ENCODE measurements at places on chromosomes 6 and 20.

GRCh38 chr6:156597095-156597494, 180.1 kb upstream of the ARID1B start:
- DNase-seq, result no peak

DNA sequence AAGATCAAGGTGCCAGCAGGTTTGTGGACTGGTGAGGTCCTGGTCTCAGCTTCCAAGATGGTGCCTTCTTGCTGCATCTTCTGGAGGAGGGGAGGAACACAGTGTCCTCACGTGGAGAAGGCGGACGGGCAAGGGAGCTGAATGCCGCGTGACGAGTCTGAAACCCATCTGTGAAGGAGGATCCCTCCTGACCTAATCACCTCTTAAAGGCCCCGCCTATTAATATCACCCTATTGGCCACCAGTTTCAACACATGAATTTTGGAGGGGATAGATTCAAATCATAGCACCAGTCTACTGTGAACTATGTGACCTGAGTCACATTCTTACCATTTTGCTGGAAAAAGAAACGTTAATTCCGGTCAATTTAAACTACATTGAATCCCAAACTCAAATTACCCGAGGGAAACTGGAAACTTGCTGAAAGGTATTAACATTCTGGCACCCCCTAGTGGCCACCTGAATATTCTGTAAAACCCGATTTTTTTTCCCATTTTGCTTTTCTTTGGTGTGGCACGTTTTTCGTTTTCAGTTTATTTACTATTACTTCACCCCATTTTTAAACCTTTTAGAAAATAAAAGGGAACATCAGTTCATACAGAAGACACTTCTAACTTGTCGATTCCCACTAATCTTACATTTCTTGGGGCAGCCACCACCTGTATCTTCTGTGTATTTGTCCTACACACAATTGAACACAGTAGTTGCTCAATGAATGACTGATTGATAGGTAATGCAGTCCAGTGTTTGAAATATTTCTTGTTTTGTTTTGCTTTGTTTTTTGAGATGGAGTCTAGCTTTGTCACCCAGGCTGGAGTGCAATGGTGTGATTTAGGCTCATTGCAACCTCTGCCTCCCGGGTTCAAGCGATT, 17.9 kb upstream of the CCDC170 start:
- DNase-seq, result peak; percentile 65

DNA sequence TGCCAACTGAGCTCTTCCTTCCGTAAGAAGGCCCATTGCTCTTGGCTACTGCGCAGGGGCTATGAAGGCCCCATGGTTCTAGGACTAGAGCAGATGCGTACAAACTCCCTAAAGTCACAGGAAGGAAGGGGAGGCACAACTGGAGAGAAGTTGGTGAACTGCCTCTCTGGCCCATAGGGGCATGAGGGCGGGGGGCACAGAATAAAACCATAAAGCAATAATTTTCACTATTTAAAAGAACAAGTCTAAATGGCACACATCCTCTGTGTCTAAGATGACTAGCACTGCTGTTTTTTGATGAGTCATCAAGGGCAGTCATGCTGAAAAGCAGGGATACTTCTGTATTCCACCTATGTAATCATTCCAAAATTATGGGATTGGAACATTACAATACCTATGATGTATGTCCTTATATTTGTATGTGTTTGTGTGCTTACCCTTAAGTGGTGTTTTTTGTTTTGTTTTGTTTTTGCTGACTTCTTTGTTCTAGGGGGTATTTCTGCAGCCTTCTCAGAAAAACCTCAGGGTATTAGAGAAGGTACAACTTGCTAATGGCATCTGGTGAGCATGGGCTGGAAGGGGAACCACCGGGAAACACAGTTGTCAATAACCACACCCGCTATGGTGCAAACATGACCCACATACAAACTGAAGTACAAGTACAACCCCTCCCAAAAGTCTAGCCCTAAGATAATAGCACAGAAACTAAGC, 36.9 kb downstream of the B4GALT5 start:
- no peak for DNase-seq

DNA sequence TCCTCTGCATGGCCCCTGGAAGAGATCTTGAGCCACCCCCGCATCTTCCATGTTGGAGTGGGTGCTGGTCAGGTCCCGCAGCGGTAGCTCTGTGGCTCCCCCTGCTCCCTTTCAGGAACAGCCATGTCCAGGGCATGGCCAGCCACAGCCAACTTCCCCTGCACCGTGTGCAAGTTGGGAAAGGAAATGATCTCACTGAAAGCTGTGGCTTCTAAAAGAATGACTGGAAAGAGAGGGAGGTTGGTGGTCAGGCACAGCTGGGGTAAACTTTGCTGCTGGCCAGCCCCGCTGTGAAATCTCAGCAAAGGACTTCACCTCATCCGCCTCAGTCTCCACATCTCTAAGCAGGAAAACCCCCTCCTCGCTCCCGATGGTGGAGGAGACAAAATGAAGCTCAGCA, 153.6 kb upstream of the CST7 start:
- DNase-seq, result no peak

GRCh38 chr20:31719644-31720485, 2.8 kb downstream of the BCL2L1 start:
- DNase-seq, result no peak

- DNase-seq, result no peak
These were observed 26.0 kb downstream of the CEBPB start for GRCh38 chr20:50216543-50217206.

DNA sequence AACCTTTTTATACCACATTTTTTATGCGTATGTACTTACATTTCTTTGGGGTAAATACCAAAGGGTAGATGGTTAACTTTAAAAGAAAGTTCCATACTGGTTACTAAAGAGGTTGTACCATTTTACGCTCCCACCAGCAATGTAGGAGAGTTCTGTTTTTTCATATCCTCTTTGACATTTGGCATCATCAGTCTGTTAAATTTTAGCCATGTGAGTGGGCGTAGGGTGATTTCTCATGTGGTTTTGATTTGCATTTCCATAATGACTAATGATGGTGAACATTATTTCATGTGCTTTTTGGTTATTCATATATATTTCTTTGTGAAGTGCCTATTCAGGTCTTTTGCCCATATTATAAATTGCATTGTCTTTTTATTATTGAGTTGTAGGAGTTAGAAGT, 194.2 kb downstream of the PRL start:
- no peak for DNase-seq

GRCh38 chr6:158313989-158314388, 1.7 kb downstream of the TULP4 start:
- no peak for DNase-seq

GRCh38 chr6:33432546-33432945, 12.7 kb downstream of the SYNGAP1 start:
- no peak for DNase-seq

- no peak for DNase-seq
These were observed 107.4 kb downstream of the B3GAT2 start for GRCh38 chr6:70849348-70850069.

GRCh38 chr6:449057-449430, 57.5 kb downstream of the IRF4 start:
- DNase-seq, result no peak

GRCh38 chr6:39873439-39873838, 60.8 kb downstream of the MOCS1 start:
- no peak for DNase-seq

- peak; percentile 23 for DNase-seq
These were observed 163.2 kb upstream of the RNF217 start for GRCh38 chr6:124798942-124799496.
